AG04450 (cell line): ENCODE measurements at places on chromosomes 7 and 10.

GRCh38 chr7:90597563-90598253 is 1.6 kb downstream of the CDK14 start:
- DNase-seq: no peak

DNA sequence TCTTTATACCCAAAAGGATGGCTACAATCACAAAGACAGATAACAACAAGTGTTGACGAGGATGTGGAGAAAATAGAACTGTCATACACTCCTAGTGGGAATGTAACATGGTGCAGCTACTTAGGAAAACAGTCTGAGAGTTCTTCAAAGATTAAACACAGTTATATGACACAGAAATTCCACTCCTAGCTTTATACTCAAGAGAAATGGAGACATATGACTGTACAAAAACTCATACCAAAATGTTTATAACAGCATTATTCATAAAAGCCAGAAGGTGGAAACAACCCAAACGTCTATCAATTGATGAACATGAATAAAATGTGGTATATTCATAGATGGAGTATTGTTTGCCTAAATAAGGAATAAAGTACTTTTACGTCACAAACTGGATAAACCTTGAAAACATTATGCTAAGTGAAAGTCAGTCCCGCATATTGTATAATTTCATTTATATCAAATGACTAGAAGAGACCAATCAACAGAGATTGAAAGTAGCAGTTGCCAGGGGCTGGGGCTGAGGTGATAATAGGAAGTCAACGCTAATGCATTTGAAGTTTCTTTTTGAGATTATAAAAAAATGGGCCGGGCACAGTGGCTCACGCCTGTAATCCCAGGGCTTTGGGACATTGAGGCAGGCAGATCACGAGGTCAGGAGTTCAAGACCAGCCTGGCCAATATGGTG is 61.6 kb upstream of the SRPK2 start:
- no peak for DNase-seq

GRCh38 chr10:131173484-131174210 is 137.9 kb downstream of the TCERG1L start:
- DNase-seq: no peak

DNA sequence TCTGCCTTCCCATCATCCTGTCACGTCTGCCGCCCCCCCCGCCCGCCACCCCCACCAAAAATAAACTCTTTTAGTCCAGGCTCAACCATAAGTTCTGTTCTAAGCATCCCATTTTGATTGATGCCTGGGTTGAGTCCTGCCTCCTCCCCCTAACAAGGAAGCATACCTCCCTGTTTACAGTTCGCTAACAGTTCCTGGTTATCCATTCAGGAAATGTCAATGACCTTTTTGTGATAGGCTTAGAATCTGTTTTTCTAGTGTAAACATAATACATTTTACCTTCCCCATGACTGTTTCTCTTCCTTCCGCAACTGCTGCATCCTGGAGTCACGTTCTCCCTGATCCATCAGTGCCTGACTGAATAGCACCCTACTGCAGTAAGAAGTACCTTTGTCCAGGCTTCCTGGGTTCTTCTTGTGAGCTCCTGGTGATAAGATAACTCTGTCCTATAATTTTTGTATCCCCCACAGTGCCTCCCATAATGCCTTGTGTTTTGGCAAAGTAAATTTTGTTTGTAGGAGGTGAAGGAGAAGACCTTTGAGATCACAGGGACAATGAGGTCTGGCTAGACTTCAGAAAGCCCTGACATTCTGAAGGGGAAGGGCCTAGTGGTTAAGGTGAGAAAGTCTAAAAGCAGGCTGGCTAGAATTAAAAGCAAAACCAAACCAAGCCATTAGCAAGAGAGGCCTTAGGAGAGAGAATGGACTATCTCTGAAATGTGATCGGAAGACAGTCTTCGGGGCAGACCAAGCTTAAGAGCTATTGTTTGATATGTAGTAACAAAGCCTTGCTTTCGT is 7.3 kb downstream of the AGFG2 start:
- DNase-seq: no peak

- DNase-seq: no peak
Measured at GRCh38 chr10:86327954-86328725, 38.5 kb downstream of the GRID1 start.

GRCh38 chr7:141074162-141074991 is 513 bp downstream of the TMEM178B start:
- DNase-seq: no peak

DNA sequence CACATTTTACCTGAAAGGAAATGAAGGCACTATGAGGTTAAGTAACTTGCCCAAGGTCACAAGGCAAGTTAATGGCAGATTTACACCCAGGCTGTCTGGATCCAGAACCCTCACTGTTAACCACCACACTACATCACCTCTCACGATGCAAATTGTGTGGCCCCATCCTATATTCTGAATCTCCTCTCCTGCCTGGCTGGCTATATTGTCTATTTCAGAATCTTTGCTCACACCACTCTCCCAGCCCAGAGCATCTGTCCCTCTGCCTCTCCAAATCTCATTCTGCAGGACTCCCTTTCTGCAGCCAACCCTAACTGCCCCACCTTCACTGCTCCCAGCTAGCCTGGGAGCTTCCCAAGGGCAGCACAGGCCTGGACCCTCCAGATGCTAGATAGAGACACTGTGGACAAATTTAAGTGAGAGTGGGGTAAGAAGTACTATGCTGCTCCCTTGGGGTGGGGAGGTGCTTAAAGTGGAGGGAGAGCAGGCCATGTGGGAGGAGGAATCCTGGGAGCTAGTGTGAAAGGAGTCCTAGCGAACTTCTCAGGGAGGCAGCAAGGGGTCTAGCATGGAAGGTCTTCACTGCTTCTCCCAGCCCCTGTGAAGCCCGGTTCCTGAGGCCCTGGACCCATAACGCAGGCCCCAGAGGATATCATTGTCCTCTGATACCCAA is 786 bp downstream of the CUEDC2 start:
- no peak for DNase-seq

DNA sequence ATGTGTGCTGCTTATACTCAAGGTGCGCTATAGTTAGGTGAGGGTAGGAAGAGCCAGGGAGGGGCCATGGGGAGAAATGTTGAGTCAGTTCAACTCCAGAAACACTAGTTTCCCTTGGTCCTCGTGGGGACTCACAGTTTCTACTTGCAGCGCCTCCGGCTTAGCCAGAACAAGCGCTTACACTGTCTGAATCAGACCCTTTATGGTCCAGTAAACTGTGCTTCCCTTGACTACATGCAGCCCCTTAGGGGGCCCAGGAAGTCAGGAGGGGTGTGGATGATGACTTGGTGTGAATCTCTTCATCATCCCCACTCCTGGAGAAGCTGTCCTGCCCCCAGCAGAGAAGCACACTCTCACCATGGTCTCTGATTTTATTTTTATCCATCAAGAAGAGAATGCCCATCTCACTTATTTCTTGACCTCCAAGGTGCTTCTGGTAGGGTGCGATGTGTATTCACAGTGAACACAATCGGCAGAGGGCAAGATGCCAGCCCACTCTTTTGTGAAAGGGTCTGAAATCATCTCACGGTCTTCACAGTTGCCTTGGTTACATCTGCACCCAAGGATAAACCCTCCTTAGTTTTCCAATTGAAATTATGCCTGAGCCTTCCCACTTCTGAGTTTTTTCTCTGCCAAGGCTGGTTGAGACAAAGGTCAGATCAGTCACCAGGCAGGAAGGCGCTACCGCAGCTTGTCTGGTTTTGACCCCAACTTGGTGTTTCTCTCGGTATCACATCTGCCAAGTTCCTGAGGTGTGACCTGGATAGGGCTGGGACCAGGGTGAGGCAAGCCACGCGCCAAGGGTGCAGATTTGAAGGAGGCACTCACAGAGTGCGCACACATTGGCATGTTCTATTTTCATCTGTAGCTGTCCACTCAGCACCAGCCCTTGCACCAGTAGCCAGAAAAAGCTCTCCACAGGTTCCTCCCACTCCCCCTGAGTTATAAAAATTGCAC is 62.7 kb upstream of the LRRC4 start:
- DNase-seq: no peak

- DNase-seq: no peak
Measured at GRCh38 chr10:124707144-124707467, 37.1 kb downstream of the FAM53B start.

- DNase-seq: no peak
Measured at GRCh38 chr10:112858986-112859651, 90.9 kb upstream of the TCF7L2 start.

DNA sequence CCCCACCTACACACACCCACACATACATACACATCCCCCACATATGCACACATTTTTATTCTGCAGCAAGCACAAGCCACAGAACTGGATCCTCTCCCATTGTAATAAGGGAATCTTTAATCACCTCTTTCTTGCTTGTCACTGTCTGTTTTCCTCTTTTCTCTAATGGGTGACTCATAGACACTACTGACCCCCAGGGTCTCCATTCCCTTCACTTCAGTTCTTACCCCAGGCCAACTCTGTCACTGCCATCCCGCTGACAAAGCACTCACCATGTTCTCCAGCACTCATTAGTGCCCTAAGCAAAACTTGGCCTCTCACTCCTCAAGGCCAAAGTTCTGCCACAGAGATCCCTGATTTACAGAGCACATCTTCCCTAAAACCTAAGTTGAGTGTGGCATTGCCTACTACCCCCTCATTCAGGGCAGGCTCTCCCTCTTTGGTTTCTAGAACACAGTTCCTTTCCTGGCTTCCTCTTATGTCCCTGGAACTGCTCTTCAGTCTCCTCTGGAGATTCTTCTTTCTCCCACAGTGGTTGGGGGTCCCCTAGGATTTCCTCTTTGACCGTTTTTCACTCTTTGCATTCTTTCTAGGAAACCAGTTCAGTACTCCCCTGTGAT is 39.6 kb upstream of the INHBA start:
- DNase-seq: no peak

DNA sequence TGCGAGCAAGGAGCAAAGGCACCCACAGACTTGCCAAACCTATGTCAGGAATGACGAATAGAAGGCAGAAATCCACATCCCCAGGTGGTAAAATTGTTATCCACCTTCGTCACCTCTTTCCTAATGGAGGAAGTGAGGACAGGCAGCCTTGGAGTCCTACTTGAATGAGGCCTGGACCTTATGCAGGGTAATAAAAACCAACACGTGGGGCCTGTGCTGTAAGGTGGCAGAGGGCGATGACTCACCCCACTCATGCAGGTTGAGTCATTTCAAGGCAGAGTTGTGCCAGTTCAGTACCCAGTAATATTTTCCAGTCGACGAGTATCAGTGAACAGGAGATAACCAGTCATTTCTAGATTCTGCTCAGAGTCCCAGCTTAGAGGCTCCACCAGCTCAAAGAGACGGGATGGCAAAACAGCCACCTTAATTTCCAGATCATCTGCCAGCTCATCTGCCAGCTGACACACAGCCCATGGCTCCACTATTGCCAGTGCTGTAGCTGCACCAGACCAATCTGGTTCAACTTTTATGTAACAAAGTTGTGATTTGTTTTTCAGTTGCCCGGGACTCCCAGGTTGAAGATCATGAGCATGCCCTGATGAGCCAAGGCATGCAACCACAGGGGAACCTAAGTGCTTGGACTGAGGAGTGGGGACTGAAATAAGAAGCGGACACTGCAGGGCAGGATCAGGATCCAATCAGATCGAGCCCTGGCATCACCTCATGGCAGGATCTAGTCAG is 176.2 kb upstream of the ITGB1 start:
- DNase-seq: no peak

DNA sequence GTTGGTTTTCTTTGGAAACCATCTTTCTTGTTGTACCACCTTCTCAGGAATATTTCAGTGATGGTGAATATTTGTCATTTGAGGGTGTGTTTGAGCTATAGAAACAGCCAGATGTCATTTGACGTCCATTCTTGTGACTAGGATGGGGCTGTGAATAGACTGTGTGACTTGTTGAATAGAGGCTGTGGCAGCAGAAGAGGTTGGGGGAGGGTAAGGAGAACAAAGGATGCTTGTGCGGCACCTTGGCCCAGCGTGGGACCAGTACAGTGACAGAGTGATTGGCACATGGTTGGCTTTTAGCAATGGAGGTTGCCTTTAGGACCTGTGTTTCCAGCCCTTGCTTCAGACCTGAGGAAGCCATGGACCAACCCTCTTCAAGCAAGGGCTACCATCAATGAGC is 11.3 kb downstream of the DMBT1 start:
- no peak for DNase-seq

DNA sequence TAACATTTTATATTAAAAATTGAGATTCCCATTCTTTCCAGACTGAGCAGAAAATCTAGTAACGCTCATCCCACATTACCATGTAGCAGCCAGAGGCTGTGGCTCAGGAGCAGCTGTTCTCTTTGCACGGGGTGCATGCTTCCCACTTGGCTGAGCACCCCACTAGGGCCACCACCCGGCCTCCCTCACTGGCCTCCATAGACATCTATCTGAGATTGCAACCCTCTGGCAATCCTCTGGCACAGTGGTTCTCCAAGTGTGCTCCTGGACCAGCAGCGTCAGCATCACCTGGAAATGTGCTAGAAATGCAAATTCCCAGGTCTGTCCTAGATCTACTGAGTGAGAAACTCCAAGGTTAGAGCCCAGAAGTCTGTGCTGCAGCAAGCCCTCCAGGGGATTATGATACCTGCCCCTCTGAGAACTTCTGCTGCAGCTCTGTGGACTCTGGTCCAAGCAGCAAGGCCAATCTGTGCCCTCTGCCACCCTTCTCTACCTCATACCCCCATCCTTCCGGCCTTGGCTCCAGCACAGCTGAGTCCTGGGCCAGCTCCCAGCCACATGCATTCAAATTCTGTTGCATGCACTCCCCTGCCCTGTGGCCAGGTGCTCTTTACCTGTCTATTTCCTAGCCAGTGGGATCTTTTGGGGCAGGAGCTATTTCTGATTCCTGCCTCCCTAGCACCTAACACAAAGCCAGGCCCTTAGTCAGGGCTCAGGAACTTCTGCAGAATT is 301.5 kb downstream of the GRID1 start:
- DNase-seq: no peak

DNA sequence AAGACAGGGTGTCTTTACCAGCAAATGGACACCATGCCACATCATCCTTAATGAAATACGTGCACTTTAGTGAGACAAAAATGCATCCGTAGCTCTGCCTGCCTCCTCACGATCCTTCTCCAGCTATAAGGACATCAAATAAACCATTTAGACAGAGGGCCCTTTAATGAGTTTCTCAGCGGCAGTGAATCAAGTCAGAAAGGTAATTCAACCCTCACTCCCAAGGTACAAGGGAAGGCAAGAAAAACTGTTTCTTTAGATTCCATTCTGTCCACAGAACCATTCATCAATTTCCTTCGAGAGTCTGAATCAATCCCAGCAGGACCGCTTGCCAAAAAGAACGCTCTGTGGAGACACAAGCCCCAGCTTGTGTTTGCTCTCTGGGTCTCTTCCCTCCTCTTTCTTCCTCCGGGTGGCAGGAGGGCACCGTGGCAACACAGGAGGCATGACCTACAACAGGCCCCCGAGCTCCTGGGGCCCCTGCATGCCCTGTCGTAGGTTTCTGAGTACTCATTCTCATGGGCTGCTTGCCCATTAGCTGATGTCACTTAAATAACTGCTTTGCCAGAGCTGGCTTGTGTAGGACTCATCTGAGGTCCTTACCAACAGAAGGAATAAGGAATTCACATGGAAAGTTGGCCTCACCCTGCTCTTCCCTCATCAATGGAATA is 297.8 kb upstream of the PRKCQ start:
- DNase-seq: no peak

- no peak for DNase-seq
Measured at GRCh38 chr10:118300320-118300719, 41.8 kb downstream of the FAM204A start.

GRCh38 chr7:137165241-137165640 is 178.3 kb downstream of the PTN start:
- DNase-seq: no peak

- DNase-seq: no peak
Measured at GRCh38 chr7:29783671-29784070, 22.6 kb upstream of the WIPF3 start.
